ENCODE measurements at places on chromosomes 13 and 19. TPM values are rescaled to one million over a fixed set of nuclear protein-coding genes. Genes with fewer than 3 reads are reported as not detected.

The IL17D gene
- total RNA-seq: 0.33 TPM

The LYPD3 gene
- 2.4 TPM for total RNA-seq

The TRPC4 gene
- not detected for total RNA-seq

The PCDH20 gene
- total RNA-seq: not detected

The TMEM255B gene
- 1.0 TPM for total RNA-seq

The PABPC3 gene
- 0.18 TPM for total RNA-seq

The DMPK gene
- total RNA-seq: 48.1 TPM

The PTH2 gene
- total RNA-seq: not detected

The CDC16 gene
- 75.9 TPM for total RNA-seq

The TEX101 gene
- total RNA-seq: 1.4 TPM

DNA sequence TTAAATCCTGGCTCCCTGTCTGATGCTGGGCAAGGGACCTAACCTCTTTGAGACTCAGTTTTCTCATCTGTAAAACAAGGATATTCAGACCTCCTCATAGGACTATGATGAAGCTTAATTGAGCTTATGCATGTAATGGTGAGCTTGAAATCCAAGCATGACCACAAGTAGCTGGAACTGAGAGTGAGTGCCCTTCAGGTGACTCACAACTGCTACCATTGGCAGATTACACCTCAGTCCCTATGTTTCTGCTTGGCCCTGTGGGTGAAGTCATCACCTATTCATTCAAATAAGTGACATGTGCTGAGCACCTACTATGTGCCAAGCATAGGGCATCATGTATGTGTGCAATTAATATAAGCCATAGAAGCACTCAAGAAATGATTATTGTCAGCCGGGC lies 25.7 kb downstream of the NOVA2 start:
- DNase-seq: no peak
- no peak overlapping the region for H3K27ac ChIP-seq
- peaks cover 10% of the 10 kb centered on the region for H3K27me3 ChIP-seq
- no peak overlapping the region for H3K4me3 ChIP-seq
- H3K4me1 ChIP-seq: peaks cover 6% of the 10 kb centered on the region
- H3K36me3 ChIP-seq: no peaks in the 10 kb centered on the region

DNA sequence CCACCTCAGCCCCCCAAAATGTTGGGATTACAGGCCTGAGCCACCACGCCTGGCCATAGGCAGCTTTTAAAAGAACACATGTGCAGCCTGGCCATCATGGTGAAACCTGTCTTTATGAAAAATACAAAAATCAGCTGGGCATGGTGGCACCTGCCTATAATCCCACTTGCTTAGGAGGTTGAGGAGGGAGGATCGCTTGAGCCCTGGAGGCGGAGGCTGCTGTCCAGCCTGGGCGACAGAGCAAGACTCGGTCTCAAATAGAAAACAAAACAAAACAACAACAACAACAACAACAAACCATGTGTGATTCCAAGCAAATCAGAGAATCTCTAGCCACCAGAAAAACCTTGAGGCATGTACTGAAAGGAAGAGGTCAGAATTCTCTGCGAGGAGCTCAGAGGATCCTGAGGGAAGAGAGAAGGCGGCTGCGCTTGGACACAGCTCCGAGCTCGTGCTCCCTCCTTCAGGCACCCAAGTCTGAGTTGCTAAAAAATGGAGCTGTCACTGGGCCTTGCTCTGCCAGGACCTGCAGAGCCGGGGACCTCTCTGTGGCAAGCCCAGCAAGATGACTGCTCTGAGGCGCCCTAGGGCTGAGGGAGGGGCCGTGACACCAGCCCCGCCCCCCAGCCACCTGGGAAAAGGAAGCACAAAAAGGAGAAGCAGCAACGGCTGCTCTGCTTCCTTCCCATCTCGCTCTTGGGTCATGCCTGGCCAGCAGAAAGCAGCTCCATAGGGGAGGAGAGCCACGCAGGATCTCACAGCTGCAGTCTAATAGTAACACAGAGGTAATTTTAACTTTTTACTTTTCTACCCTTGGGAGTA lies at the start of gene ARL11:
Gene ARL11 (plus strand): TSS at position 677 of the 822 bp plus-strand sequence. CDS start 1,941 bp downstream, outside the sequence.
- H3K27me3 ChIP-seq: no peaks in the 10 kb centered on the region
- H3K36me3 ChIP-seq: no peaks in the 10 kb centered on the region
- H3K4me3 ChIP-seq: peak within 1 kb of the TSS; percentile 62
- peak within 1 kb of the TSS; percentile 31 for H3K27ac ChIP-seq
- peaks cover 12% of the 10 kb centered on the region for H3K4me1 ChIP-seq

- H3K4me3 ChIP-seq: no peak overlapping the region
- H3K27ac ChIP-seq: no peak overlapping the region
- no peaks in the 10 kb centered on the region for H3K4me1 ChIP-seq
- peaks cover 3% of the 10 kb centered on the region for H3K27me3 ChIP-seq
- no peak for DNase-seq
These were observed 104.7 kb upstream of the MBNL2 start for GRCh38 chr13:97117388-97117910.

DNA sequence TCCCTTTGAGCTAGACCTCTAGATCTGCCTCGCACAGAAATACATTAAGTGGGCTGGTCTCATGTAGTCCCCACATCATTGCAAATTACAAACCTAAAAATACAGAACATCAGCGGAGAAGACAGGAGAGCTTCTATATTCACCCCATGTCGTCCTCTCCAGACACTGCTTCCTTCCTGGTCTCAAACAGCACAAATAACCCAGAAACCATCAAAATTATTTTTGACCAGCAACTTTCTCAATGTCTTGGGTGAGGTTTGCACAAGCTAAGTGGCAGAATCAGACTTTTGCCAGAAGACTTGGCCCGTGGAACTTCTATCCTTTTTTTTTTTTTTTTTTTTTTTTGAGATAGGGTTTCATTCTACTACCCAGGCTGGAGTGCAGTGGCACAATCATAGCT lies 28.2 kb downstream of the CLEC17A start:
- DNase-seq: no peak
- no peaks in the 10 kb centered on the region for H3K36me3 ChIP-seq
- H3K4me1 ChIP-seq: peaks cover 17% of the 10 kb centered on the region
- H3K27ac ChIP-seq: no peak overlapping the region
- H3K27me3 ChIP-seq: no peaks in the 10 kb centered on the region
- no peak overlapping the region for H3K4me3 ChIP-seq

DNA sequence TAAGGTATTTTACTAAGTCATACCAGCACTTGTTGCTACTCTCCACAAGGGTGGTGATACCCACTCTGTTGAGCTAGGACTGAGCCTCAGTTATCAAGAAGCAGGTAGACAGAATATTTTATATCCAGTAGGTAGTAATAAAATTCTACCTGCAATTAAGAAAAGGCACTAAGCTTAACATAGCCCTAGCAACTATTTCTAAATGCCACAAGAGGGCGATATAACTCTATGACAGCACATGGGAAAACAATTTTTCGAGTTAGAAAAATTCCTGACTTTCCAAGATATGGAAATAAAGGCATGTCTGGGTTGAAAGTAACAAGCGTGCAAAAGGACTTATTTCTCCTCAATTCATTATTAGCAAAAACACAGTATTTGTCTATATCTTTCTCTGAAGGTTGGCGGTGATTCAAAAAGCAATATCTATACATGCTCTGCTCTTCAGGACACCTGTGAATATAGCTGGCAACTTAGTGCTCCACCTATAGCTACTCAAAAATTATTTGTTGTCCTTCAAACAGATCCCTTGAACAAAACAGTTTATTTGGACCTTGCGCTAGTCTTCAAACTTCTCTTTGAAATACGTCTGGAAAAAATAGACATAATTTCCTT lies 14.7 kb downstream of the CCDC169 start:
- H3K4me3 ChIP-seq: no peak overlapping the region
- no peaks in the 10 kb centered on the region for H3K27me3 ChIP-seq
- H3K4me1 ChIP-seq: no peaks in the 10 kb centered on the region
- H3K36me3 ChIP-seq: no peaks in the 10 kb centered on the region

- H3K4me1 ChIP-seq: no peaks in the 10 kb centered on the region
- no peaks in the 10 kb centered on the region for H3K27me3 ChIP-seq
- no peak overlapping the region for H3K4me3 ChIP-seq
- DNase-seq: no peak
- H3K36me3 ChIP-seq: peaks cover 3% of the 10 kb centered on the region
These were observed 32.3 kb downstream of the KCTD4 start for GRCh38 chr13:45168555-45168930.

DNA sequence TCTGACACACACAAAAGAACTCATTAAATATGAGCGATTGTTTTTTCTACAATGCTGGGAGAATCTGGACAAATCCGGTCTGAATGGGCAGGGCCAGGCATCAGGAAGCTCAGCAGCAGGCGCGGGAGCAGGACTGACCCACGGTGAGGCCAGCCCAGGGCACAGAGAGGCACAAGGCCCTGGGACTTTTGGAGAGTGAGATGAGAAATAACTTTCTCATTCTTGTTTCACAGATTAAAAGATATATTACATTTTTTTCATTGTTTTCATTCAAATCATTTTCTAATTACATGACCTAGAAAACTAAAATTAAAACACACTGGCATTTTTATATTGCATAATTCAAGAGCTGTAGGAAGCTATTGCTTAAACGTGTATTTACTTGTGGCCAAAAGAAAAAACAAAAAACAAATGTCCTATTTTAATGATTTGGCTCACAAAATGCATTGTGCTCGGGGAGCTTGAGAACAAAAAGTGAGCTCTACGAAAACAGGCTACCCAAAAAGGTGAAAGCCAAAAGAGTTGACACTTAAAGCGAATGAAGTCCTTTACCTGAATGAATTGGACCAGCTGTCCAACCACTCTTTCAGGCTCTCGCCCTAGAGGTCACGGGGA lies 133.1 kb downstream of the TNFRSF19 start:
- DNase-seq: no peak
- H3K27ac ChIP-seq: no peak overlapping the region
- H3K4me1 ChIP-seq: no peaks in the 10 kb centered on the region
- H3K4me3 ChIP-seq: no peak overlapping the region
- H3K36me3 ChIP-seq: no peaks in the 10 kb centered on the region

GRCh38 chr13:76647550-76647949 lies 238.7 kb downstream of the KCTD12 start:
- H3K27ac ChIP-seq: no peak overlapping the region
- no peak overlapping the region for H3K4me3 ChIP-seq
- no peaks in the 10 kb centered on the region for H3K27me3 ChIP-seq
- no peak for DNase-seq
- no peaks in the 10 kb centered on the region for H3K36me3 ChIP-seq

DNA sequence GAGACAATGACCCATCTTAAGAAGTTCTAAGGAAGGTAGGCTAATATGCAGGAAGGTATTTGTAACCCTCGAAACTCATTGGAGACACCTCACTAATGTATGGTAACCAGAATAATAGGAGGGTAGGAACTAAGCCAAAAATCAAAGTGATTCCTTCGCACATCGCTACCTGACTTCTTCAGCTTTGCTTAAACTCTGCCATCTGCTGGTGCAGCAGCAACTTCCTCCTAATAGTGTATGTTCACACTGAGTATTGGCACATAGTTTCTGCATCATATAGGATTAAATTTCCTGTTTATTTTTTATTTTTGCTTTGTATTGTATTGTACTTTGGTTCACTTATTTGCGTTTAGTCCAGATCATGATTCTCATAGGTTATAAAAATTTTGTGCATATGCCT lies 676.2 kb downstream of the GPC5 start:
- no peak for DNase-seq
- no peak overlapping the region for H3K27ac ChIP-seq
- no peaks in the 10 kb centered on the region for H3K36me3 ChIP-seq

DNA sequence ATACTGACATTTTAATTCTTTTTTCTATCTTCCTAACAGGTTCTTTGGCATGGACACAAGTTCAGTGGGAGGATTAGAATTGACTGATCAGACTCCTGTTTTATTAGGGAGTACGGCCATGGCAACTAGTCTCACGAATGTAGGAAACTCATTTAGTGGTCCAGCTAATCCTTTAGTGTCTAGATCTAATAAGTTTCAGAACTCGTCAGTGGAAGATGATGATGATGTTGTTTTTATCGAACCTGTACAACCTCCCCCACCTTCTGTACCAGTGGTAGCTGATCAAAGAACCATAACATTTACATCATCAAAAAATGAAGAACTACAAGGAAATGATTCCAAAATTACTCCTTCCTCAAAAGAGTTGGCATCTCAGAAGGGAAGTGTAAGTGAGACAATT lies 34.5 kb downstream of the ZMYM2 start:
- no peaks in the 10 kb centered on the region for H3K4me1 ChIP-seq
- DNase-seq: no peak
- H3K27ac ChIP-seq: no peak overlapping the region
- H3K36me3 ChIP-seq: peaks cover 32% of the 10 kb centered on the region

DNA sequence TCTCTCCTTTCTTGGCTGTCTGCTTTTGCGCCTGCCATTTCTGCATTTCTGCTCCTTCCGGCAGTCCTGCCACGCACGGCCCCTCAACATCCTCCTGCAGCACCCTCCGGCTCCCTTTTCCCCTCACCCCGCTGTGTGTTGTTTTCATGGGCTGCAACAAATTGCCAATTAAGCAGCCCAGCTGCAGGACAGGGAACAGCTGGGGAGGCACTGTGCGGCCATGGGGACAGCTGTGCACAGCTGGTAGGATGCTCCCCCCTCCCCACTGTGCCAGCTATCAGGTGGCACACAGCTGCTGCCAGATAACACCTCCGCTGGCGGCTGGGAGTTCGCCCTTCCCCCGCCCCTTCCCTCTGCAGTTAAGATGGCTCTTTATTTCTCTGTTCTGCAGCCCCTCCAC lies 25.4 kb downstream of the LYL1 start:
- H3K4me1 ChIP-seq: no peaks in the 10 kb centered on the region
- no peak overlapping the region for H3K27ac ChIP-seq
- no peak for DNase-seq
- no peaks in the 10 kb centered on the region for H3K27me3 ChIP-seq
- H3K36me3 ChIP-seq: no peaks in the 10 kb centered on the region

GRCh38 chr13:48567515-48568369 lies 34.9 kb upstream of the RCBTB2 start:
- peak overlapping the region; percentile 34 for H3K27ac ChIP-seq
- no peak for DNase-seq
- H3K4me3 ChIP-seq: no peak overlapping the region
- peaks cover 20% of the 10 kb centered on the region for H3K4me1 ChIP-seq

- peaks cover 5% of the 10 kb centered on the region for H3K36me3 ChIP-seq
- peaks cover 48% of the 10 kb centered on the region for H3K4me1 ChIP-seq
- peak overlapping the region; percentile 93 for H3K27ac ChIP-seq
These were observed 535 bp downstream of the CDKN2D start for GRCh38 chr19:10568062-10568825.

GRCh38 chr19:55372316-55373081 lies 2.2 kb upstream of the IL11 start:
- H3K4me3 ChIP-seq: no peak overlapping the region
- no peak for DNase-seq
- H3K27ac ChIP-seq: no peak overlapping the region
- peaks cover 56% of the 10 kb centered on the region for H3K27me3 ChIP-seq
- H3K4me1 ChIP-seq: peaks cover 14% of the 10 kb centered on the region

GRCh38 chr19:970695-971094 lies 13.4 kb upstream of the WDR18 start:
- no peak overlapping the region for H3K27ac ChIP-seq
- peaks cover 22% of the 10 kb centered on the region for H3K36me3 ChIP-seq
- peak; percentile 40 for DNase-seq
- H3K27me3 ChIP-seq: no peaks in the 10 kb centered on the region
- no peak overlapping the region for H3K4me3 ChIP-seq

- H3K27ac ChIP-seq: no peak overlapping the region
- H3K4me1 ChIP-seq: peaks cover 14% of the 10 kb centered on the region
These were observed 66.7 kb downstream of the SIPA1L3 start for GRCh38 chr19:37973666-37974065.

- no peak overlapping the region for H3K4me3 ChIP-seq
- peaks cover 2% of the 10 kb centered on the region for H3K36me3 ChIP-seq
- no peaks in the 10 kb centered on the region for H3K27me3 ChIP-seq
- H3K27ac ChIP-seq: peak overlapping the region; percentile 54
- H3K4me1 ChIP-seq: peaks cover 47% of the 10 kb centered on the region
- peak; percentile 73 for DNase-seq
These were observed 13.8 kb downstream of the STK24 start for GRCh38 chr13:98563071-98563470.

Measured in natural killer cell (primary cell).